ENCODE measurements at places on chromosomes 4 and X.

GRCh38 chr4:24024605-24025004, 134.8 kb upstream of the PPARGC1A start:
- DNase-seq, result no peak

DNA sequence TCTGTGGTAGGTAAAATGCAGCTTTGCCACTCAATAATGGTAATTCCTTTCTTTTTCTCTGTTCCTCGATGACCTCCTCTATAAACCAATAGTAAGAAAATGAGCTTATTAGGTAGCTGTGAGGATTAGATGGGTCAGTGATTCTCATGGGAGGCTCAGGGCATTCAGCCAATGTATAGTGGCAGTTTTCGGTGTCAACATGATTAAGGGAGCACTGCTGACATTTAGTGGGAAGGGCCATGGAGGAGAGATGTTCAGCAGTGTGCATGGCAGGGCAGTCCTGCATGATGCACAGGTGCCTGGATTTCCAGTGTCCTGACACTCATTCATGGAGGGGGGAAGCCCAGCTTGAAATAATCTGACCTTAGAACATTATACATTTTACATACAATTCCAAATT, 232.8 kb downstream of the PDGFC start:
- no peak for DNase-seq

GRCh38 chrX:104254442-104255115, at the start of gene ESX1:
ESX1 (minus strand) TSS chrX:104254933; CDS start chrX:104254849, 84 bp downstream.
- DNase-seq, result no peak

GRCh38 chr4:70737006-70737405, 15.2 kb downstream of the RUFY3 start:
- no peak for DNase-seq

- no peak for DNase-seq
These were observed 77.2 kb downstream of the SH3KBP1 start for GRCh38 chrX:19810006-19810774.

DNA sequence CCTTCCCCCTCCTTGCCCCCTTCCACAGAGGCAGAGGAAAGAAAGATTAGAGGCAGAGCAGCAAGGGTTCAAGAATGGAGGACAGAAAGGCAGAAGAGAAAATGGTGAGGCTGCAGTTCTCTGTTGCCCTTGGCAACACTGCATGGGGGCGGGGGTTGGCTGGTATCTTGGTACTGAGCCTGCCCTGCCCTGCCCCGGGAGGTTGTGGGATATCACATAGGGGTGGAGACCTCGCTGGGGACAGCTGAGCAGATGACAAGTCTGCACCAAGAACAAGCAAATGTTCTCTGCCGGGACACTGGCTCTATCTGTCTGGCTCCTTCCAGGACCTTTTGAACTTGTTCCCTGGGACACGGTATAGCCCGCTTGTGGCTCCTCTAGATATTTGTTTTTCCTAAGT, 39.8 kb downstream of the NHS start:
- peak; percentile 23 for DNase-seq

- no peak for DNase-seq
These were observed 21.6 kb downstream of the NYX start for GRCh38 chrX:41468647-41469323.

- no peak for DNase-seq
These were observed 101.2 kb upstream of the MYOZ2 start for GRCh38 chr4:119034276-119035008.

DNA sequence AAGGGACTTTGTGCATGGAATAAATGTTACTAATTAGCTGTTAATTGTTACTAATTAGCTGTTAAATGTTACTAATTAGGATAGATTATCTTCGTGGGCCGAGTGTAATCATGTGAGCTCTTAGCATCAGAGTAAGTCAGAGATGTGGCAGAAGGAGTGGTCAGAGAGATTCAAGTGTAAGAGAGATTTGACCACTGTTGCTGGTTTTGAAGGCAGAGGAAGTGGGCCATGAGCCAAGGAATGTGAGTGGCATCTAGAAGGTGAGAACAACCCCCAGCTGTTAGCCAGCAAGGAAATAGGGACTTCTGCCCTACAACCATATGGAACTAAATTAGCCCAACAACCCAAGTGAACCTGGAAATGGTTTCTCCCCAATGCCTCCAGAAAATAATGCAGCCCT, 28.2 kb downstream of the ODAPH start:
- no peak for DNase-seq

GRCh38 chr4:32133141-32133540, 1413.0 kb downstream of the PCDH7 start:
- no peak for DNase-seq

DNA sequence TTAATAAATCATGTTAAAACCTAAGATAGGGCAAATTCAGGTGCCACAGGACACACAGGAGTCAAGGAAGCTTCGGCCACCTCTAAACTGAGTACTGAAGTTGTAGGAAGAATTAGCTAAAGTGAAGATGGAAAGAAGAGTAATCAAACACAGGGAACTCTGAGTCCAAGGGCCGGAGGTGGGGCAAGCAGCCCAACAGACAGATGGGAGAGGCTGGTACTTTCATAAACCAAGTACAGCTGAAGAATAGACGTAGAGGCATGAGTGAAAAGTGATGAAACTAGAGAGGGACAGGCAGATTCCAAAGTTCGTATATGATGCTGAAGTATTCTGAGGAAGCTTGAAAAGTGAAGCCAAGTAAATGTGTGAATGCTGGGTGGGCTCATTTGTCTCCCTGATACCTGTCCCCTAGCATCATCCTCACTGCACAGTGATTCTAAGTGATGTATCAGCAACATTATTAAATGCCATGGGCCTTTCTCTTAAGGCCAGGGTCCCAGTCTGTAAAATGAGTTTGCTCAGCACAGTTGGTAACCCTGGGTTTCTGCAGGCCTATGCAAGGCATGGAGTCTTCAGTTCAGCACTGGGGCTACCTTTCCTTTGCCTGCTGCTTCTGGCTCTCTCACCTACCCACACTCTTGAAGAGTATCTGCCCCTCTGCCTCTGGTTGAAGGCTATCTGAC, 203.3 kb downstream of the NR3C2 start:
- no peak for DNase-seq

DNA sequence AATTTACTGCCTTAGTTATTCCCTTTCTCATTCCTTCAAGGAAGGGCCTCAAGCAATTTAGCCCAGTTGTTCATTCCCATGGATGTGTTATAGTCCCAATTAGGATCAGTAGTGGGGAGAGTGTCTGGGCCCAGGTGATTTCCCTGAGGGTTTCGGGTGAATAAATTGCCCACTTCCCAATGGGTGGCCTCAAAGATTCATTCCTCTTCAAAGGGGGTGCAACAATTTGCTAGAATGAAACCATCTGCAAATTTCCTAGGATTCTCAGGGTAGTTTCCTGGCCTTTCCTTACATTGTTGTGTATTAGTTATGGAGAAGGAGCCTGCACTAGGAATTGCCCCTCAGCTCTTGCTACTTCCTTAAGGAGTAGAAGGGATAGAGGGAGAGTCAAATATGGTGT, 6.3 kb upstream of the AREG start:
- no peak for DNase-seq

GRCh38 chrX:112865464-112866025, 24.9 kb upstream of the AMOT start:
- no peak for DNase-seq

GRCh38 chrX:113920661-113921060, 663.2 kb upstream of the HTR2C start:
- DNase-seq, result no peak

DNA sequence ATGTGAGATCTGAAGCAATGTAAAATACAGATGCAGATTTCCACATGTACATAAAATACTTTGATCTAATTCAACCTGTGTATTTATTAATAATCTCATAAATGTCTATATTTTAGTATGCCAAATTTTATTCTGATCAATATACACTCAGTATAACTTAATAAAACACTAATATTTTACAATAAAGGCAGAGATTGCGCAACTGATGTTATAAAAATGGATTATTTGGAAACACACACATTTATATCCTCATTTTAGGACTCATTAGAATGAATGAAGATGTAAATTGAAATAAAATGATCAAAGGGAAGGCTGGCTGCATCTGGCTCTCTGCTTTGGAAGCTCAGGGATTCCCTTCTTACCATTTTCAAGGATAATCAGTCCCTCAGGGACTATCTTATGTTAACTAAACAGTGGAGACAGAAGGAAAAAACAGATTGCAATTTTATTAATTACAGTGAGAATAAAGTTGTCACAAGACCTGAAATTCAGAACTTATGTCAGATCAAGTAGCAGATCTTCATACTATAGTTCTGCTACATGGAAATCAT, 900.9 kb upstream of the EPHA5 start:
- no peak for DNase-seq

DNA sequence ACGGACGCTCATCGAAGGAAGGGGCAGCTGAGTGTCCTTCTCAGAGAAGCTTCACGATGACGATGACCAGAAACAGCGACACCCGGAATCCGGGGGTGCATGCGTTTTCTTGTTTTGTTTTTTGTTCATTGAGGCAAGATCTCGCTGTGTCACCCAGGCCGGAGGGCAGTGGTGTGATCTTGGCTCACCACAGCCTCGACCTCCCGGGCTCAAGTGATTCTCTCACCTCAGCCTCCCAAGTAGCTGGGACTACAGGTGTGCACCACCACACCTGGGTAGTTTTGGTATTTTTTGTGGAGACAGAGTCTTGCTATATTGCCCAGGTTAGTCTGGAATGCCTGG, 19.8 kb downstream of the DGKQ start:
- DNase-seq, result no peak

- DNase-seq, result peak; percentile 86
These were observed 261.8 kb downstream of the MID1IP1 start for GRCh38 chrX:39063037-39063436.

GRCh38 chr4:12701384-12701783, 782.8 kb downstream of the RAB28 start:
- DNase-seq, result no peak

GRCh38 chrX:28408017-28408723, 179.1 kb upstream of the IL1RAPL1 start:
- DNase-seq, result no peak

DNA sequence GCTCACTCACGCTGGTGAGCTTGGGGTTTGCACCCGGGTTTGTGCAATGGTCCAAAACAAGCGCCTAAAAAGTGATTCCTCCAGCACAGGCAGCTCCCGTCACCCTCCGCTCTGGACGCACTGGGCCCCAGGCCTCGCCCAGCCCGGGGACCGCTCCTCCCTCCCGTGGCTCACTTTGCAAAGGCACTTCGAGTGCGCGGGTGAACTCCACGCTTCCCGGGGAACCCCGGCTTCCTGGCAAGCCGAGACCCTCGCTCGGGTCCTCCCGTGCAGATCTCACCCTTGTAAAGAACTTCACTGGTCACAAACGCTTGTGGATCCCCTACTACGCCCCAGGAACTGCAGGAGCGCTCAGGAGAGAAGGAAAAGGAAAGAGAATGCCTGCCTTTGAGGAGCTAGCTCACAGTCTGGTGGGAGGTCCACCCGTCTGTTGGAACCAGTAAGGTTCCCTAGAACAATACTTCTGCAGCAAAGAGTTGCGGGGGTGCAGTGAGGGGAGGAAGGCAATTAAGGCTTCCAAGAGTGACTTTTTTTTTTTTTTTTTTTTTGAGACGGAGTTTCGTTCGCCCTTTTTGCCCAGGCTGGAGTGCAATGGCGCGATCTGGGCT, at the start of gene CTPS2:
Gene CTPS2, minus strand, starts transcription at position 122 of the 608 bp plus-strand sequence. CDS start 9,767 bp downstream, outside the sequence.
- DNase-seq, result peak; percentile 25

DNA sequence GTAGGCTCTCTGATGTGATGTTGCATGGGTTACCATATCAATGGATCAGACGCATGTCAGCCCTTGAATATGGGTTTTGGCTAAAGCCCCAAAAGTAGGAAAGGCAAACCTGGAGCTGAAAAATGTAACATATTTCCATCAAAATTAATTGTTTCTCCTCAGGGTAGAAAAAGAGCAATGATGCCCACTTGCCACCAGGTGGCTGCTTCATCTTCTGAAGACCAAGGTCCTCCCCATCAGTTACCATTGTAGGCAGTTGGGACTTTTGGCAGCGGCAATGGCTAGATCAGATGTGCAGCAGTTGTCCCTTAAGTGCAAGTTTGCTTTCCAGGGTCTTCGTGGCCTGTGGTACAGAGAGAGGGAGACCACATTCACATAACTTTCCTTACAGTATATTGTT, 118.2 kb downstream of the NAF1 start:
- DNase-seq, result peak; percentile 6

GRCh38 chr4:74534936-74535335, 90.0 kb downstream of the AREG start:
- DNase-seq, result no peak

DNA sequence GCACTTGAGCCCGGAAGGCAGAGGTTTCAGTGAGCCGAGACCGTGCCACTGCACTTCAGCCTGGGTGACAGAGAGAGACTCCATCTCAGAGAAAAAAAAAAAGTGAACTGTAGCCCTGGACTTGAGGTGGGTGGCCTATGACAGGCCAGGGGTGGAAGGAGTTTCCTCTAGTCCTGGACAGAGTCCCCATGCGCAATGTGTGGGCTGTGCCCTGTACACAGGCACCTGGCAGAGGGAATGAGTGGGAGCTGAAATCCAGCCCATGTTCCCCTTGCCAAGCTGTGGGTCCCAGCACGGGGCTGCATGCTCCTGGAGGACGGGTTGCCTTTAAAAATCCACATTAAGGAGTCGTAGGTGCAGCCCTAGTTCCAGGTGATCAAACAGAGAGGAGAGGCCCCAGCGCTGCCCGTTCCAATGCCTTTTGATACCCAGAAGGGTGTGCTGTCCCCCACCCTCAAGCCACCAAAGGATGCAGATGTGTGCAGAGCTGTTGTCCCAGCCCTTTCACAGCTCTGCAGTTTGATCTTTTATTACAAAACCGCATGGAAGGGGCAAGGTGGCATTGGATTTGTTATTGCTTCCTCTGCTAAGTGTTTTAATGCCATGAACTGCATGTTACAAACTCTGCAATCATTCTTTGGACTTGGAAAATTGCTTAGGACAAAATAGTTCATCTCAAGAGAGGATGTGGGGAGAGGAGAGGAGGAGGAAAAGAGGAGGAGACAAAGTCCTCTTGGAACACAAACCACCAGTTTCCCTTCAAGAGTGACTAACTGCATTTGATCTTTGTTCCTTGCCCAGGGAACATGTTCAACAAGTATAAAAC, 38.0 kb upstream of the PDK3 start:
- DNase-seq, result no peak

- peak; percentile 23 for DNase-seq
These were observed at the start of gene STK32B for GRCh38 chr4:5051278-5052203. STK32B (plus strand) TSS chr4:5051480.

DNA sequence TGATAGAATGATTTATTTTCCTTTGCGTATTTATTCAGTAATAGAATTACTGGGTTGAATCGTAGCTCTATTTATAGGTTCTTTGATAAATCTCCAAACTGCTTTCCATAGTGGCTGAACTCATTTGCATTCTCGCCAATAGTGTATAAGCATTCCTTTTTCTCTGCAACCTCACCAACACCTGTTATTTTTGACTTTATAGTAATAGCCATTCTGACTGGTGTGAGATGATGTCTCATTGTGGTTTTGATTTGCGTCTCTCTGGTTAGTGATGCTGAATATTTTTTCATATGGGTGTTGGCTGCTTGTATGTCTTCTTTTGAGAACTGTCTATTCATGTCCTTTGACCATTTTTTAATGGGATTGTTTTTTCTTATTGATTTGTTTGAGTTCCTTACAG, 160.7 kb downstream of the MID1IP1 start:
- DNase-seq, result no peak

- no peak for DNase-seq
These were observed 298.1 kb downstream of the UNC5C start for GRCh38 chr4:95250544-95251137.

Measured in inflammatory macrophage treated with lipopolysaccharide for 1 hour (primary cell).